HFFc6 (cell line): ENCODE measurements at places on chromosomes 1 and 21.

GRCh38 chr1:185972096-185972850, 238.1 kb downstream of the HMCN1 start:
- peak; percentile 4 for DNase-seq

DNA sequence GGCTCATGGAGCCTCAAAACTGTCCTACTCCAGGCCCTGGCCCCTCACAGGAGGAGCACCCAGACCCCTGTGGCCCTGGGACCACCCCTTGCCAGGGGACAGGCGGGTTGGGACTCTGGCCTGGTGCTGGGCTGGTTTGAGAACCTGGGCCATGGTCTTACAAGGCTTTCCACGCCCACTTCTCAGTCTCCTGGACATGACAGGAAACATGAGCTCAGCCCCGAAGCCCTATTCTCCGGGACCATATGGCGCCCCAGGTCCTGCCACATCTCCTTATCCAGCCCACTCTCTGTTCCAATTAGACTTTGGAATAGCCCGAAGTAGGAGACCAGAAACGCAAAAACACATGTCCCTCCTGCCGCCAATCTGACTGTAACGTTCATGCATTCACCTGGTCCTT, 47.9 kb downstream of the KCNAB2 start:
- no peak for DNase-seq

- DNase-seq = no peak
Observed at GRCh38 chr1:11107599-11107998, 7.9 kb upstream of the EXOSC10 start.

GRCh38 chr1:34975771-34976170, 9.4 kb downstream of the TMEM35B start:
- DNase-seq = no peak

DNA sequence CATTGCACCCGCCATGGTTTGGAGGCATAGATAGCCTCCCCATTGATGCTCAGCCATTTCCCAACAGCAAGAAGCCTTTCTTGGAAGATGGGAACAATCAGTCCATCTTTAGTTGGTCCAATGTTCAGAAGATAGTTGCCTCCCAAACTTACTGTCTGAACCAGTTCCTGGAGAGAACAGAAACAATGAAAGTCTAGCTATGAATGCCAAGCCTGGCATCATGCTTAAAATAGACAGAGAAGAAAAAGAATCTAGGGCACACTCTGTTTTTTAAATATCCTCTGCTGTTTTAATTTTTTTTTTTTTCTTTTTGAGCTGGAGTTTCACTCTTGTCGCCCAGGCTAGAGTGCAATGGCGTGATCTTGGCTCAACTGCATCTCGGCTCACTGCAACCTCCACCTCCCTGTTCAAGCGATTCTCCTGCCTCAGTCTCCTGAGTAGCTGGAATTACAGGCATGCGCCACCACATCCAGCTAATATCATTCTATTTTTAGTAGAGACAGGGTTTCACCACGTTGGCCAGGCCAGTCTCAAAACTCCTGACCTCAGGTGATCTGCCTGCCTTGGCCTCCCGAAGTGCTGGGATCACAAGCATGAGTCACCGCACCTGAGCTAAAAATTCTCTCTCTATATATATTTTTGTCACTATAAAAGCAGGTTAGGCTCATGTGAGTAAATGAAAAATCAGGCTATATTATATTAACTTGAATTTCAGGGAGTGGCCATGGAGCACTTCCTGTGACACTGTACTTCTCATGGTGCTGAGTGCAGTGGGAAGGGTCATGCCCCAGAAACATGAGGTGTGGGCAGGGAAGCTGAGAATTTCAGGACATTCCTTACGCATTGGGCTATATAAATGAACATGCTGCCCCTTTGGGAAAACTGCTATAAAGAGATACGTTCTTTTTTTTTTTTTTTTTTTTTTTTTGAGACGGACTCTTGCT, 19.1 kb downstream of the FUCA1 start:
- no peak for DNase-seq
